ENCODE measurements at places on chromosomes 16 and 17. TPM values are rescaled to one million over a fixed set of nuclear protein-coding genes. Genes with fewer than 3 reads are reported as not detected.

Gene GNG13
- polyA plus RNA-seq: not detected

Gene GPR142
- not detected for polyA plus RNA-seq

Gene SF3B3
- polyA plus RNA-seq: 71.4 TPM

Gene SPDYE4
- polyA plus RNA-seq: not detected

Gene HYDIN
- polyA plus RNA-seq: 1.3 TPM

Gene KRTAP2-3
- not detected for polyA plus RNA-seq

Gene MMP15
- polyA plus RNA-seq: 24.4 TPM

Gene CDH3
- 0.06 TPM for polyA plus RNA-seq

Gene RAB37
- 2.7 TPM for polyA plus RNA-seq

Gene GLP2R
- polyA plus RNA-seq: 0.13 TPM

Gene HASPIN
- 0.29 TPM for polyA plus RNA-seq

Gene MYO15A
- polyA plus RNA-seq: 0.35 TPM

Gene MAPT
- 0.90 TPM for polyA plus RNA-seq

Gene ATP1B2
- polyA plus RNA-seq: 0.91 TPM

Gene PRR29
- 0.66 TPM for polyA plus RNA-seq

Gene IGSF6
- 0.55 TPM for polyA plus RNA-seq

Gene HS3ST2
- 0.04 TPM for polyA plus RNA-seq

Gene FLOT2
- polyA plus RNA-seq: 51.6 TPM

Gene GCGR
- polyA plus RNA-seq: 0.03 TPM

Gene ADPRM
- 3.5 TPM for polyA plus RNA-seq

Gene OR2C1
- 0.01 TPM for polyA plus RNA-seq

Gene OTOP3
- polyA plus RNA-seq: not detected

Gene SULT1A1
- polyA plus RNA-seq: 9.0 TPM

Gene FASN
- polyA plus RNA-seq: 34.4 TPM

Gene MYBBP1A
- 25.4 TPM for polyA plus RNA-seq

Gene KCNH4
- 0.07 TPM for polyA plus RNA-seq

Gene CLDN7
- polyA plus RNA-seq: 1.3 TPM

Gene CLEC3A
- not detected for polyA plus RNA-seq

Gene CNGB1
- not detected for polyA plus RNA-seq

Gene TBX6
- polyA plus RNA-seq: 1.7 TPM

Gene C17orf67
- 0.25 TPM for polyA plus RNA-seq

Gene CCDC40
- polyA plus RNA-seq: 2.0 TPM

Gene CCDC200
- not detected for polyA plus RNA-seq

Gene SPHK1
- 3.5 TPM for polyA plus RNA-seq

Gene RNF112
- 4.4 TPM for polyA plus RNA-seq

Gene SAMD14
- polyA plus RNA-seq: 1.9 TPM

Gene FZD2
- polyA plus RNA-seq: 2.9 TPM

Gene TNRC6C
- polyA plus RNA-seq: 16.1 TPM

Gene ALKBH5
- 80.3 TPM for polyA plus RNA-seq

Gene HSD11B2
- 0.41 TPM for polyA plus RNA-seq

Gene KRTAP4-9
- polyA plus RNA-seq: not detected

Gene KRTAP1-1
- not detected for polyA plus RNA-seq

Gene MMP28
- 7.4 TPM for polyA plus RNA-seq

Gene KRT39
- polyA plus RNA-seq: not detected

Gene PRCD
- polyA plus RNA-seq: 3.7 TPM

Gene CDH15
- polyA plus RNA-seq: not detected

Gene CNTD1
- 0.29 TPM for polyA plus RNA-seq

Gene NTN3
- polyA plus RNA-seq: not detected

Gene DUXB
- polyA plus RNA-seq: not detected

Gene ZG16
- polyA plus RNA-seq: not detected

Gene PTX4
- not detected for polyA plus RNA-seq
